ENCODE measurements at places on chromosomes 12 and 14.
A peak's percentile ranks its signal among the peaks of the same experiment; 100 is the strongest.

DNA sequence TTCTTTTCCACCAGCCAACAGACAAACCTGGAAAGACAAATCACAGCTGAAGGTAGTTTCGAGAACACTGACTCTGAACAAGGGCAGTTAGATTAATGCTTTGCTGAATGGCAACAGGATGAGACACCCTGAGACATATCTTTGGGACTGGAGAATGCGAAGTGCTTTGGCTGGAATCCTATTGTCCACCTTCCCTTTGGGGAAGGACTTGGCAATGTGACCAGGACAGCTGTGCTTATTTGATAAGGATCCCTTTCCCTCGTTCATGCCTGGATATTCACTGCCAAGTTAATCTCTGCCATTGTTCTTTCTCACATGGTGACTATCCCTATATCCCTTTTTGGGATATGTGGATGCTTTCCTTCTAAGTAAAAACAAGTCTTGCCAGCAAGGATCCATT, 537.1 kb upstream of the SEL1L start:
- no peak for DNase-seq

DNA sequence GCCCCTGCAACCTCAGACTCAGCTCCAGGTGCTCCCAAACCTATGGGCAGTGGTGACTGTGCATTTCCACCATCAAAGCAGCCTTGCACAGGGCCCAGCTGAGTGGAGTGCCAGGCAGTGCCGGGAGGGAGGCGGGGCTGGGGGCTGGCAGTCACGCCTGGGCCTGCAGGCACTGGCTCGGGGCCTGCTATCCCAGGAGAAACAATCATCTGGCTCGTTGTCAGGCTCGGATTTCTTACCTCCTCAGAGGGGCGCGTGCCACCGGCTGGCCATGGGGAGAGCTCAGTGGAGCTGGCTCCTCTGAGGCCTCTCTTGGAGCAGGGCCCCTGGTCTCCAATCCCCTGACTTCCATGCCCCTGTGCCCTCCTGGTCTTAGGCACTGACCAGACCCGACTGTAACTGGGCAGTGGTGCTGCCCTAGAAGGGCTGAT, 20.2 kb upstream of the PPP1R13B start:
- DNase-seq = peak; percentile 75

DNA sequence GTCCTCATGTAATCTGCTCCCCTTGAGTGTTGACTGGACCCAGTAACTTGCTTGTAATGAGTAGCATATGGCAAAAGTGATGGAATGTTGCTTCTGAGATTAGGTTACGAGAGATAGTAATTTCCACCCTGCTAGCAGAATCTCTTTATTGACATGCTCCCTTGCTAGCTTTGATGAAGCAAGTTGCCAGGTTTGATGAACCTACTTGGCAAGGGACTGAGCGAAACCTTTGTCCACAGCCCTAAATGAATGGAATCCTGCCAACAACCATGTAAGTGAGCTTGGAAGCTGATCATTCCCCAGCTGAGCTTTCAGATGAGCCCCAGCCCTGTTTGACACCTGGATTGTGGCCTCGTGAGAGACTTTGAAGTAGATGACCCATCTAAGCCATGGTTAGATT, 120.8 kb upstream of the PLXNC1 start:
- DNase-seq = no peak

DNA sequence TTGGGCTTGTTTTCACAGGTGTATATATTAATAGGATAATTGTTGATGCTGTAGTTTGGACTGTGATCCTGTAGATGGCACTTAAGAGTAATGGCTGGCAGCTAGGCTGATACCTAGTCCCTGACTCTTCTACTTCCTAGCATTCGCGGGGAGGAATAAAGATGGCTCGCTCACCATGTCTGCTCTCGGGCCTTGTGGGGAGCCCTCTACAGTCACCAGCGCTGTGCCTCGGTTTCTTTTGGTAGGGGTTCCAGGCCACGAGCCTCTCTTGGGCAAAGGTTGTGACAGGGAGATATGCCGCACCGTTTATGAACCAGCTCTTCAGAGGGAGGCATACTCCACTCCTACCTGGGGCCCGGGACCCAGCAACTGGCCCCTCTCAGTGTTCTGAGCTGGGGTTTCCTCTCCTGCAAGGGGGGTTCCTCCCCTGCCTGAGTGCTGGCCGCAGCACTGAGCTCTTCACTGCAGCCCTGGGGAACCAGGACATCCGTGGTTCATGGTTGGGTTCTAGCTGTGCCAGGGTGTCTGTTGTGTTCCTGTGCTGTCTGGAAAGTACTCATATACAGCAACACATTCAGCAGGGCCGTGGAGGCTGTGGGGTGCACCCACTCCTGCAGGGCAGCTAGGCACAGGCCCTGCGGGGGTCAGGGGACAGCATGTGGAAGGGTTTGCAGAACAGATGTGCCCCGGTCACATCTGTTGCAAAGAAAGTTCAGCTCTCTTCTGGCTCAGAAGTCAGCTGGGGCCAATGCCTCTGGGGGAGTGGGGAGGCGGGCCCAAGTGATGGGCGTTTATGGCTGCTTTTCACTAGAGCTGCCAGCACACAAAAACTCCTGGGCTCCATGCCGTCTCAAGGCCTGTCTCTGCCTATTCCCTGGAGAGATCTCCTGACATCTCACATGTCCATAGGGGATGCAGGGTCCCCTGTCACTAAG, 147.9 kb downstream of the PPFIA2 start:
- DNase-seq = peak; percentile 5

DNA sequence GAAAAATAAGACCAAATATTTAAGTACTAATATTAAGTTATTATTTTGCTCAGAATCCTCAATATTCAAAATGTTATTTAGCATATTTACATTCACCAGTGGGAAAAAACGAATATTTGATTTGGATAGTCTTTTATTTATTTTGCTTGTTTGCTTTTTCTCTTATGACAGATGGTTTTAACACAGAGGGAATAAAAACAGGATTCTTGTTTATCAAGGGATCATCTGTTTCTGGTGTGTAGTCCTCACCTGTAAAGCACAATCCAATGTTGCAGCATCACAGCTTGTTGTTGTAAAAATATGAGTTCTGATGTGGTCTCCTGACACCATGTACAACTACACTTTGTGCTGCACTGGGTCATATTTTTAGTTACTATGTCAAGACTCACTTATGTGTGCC, 103.9 kb downstream of the AVPR1A start:
- no peak for DNase-seq

DNA sequence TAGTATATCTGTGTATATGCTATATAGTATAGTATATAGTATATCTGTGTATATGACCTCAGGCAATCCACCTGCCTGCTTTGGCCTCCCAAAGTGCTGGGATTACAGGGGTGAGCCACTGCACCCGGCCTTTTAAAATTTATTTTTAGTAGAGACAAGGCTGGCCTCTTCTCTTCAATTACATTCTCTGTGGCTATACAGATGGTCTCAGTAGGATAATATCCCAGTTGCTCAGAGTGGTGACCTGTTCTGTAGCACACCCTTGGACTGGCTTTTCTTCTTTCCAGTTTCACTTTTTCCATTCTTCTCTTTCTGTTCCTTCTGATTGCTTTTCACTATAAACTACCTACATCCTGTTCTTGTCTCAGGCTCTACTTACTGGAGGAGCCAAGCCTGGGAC, 3.1 kb upstream of the NFATC4 start:
- DNase-seq = no peak

GRCh38 chr14:20551606-20552005, 9.2 kb downstream of the RNASE9 start:
- DNase-seq = no peak

DNA sequence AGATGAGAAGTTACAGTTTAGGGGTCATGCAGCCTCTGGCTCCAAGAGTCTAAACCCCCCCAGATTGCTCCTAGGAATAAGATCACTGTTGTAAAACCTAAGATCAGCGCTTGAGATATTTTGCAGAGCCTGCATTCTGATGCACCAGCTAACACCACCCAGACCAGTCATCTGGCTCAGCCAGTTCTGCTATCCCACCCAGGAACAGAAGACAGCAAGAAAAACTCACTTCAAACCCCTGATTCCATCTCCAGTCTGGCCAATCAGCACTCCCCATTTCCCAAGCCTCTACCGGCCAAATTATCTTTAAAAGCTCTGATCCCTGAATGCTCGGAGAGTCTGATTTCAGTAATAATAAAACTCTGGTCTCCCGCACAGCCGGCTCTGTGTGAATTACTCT, 158.6 kb downstream of the ZNF664 start:
- DNase-seq = no peak

- DNase-seq = no peak
These were observed 48.7 kb downstream of the SCARB1 start for GRCh38 chr12:124814741-124815613.

DNA sequence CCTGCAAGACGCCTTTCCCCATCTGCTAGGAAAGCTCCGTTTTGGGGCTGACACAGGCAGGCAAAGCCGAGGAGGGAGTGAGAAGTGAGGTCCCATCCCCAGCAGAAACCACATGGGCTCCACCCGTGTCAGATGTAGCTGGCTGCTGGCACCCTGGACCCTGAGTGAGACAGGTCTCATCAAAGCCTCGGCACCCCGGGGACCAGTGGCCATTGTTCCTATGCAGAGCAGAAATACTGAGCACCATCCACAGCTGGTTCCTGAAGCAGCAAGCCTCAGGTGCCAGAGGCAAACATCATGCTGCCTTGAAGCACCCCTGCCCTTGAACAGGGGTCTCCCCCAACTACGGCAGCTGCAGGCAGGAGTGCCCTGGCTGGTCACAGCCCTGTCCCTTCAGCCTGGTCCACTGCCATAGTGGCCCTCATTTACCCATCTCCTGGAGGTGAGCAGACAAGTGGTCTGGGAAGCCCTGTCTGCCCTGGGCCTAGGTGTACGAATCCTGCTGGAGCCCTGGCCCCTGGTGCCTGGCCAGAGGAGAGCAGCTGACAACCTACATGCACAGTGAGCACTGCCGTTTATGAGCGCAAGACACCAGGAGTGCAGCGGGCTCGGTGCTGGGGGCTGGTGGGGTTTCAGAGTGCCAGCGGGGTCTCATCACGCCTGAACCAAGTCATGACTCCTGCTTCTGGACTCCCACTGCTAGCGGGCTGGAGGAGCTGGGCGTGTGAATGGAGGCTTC, 289.8 kb upstream of the RTL1 start:
- no peak for DNase-seq

GRCh38 chr12:117118838-117119591, 19.8 kb upstream of the TESC start:
- DNase-seq = no peak

- DNase-seq = no peak
These were observed 27.6 kb upstream of the KCNK13 start for GRCh38 chr14:90034156-90034555.

- DNase-seq = no peak
These were observed 9.1 kb downstream of the TMBIM4 start for GRCh38 chr12:66160704-66161103.

DNA sequence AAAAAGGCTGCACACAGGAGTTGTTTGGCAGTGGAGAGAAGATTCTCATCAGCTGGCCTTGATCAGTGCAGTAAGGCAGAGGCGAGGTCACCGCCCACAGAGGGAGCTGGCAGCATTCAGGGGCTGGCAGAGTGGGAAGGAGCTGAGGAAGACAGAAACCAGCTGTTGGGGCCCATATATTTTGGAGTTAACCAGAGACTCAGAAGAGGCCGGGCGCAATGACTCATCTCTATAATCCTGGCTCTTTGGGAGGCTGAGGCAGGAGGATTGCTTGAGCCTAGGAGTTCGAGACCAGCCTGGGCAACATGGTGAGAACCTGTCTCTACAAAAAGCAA, 17.7 kb downstream of the SMCO2 start:
- no peak for DNase-seq
